AG04450 (cell line): ENCODE measurements at places on chromosomes 5 and 9. TPM values are rescaled to one million over a fixed set of nuclear protein-coding genes. Genes with fewer than 3 reads are reported as not detected.

Gene ARID3C
- polyA plus RNA-seq = not detected in 2 replicates

Gene AOPEP
- 36.6 and 40.0 TPM in 2 replicates for polyA plus RNA-seq

Gene SLC36A3
- polyA plus RNA-seq = not detected in 2 replicates

Gene JAKMIP2
- 0.02 and 0.19 TPM in 2 replicates for polyA plus RNA-seq

Gene TRPM3
- 0.01 TPM in 1 of 2 replicates, not detected in the other for polyA plus RNA-seq

Gene CNTNAP3B
- polyA plus RNA-seq = 4.4 and 6.1 TPM in 2 replicates

Gene MZB1
- not detected in 2 replicates for polyA plus RNA-seq

Gene CCL21
- not detected in 2 replicates for polyA plus RNA-seq

Gene IL9
- not detected in 2 replicates for polyA plus RNA-seq

Gene STRBP
- 4.0 and 6.3 TPM in 2 replicates for polyA plus RNA-seq

Gene OMD
- polyA plus RNA-seq = not detected in 2 replicates

Gene SOHLH1
- not detected in 2 replicates for polyA plus RNA-seq

DNA sequence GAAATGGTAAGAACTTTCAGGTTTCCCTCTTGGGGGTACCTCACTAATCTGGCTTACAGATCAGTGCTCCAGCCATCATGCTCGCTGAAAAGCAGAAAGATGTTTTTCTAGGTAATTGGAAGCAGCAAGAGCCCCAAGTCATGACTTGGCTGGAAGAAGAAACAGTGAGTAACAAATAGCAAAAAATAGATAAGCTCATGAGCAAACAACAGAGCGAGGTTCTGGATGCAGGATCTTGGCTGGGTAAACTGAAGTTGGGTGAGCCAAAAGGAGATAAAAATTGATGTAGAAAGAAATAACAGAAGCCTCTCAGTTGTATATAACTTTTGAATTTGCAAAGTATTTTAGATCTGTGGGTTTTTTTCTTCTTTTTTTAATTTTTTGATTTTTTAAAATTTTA is 110.1 kb downstream of the INSYN2B start:
- no peak for DNase-seq

DNA sequence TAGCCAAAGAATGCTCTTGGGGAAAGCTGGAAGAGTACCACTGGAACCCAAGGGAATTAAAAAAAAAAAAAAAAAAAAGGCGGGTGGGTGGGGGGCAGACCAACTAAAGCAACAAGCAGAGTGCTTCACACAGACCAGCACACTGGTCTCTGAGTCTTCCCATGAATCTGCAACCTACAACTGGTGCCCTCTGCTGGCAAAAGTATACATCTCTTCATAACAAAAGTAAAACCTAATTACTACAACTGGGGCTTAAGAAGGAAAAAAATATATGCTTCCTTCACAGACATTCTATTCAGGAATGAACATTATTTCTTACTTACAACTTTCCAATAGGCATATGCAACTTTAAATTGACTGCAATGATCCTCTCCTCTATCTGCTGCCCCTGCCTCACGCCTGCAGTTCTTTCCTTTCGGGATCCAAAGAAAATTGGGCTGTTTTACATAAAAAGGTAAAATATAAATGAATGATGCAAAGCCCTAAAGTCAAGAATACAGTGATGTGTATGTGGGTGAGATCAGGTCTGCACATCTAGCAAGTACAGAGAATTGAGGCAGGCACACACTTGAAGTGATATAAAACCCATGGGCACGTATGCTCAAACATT is 7.2 kb upstream of the KLHL3 start:
- DNase-seq = no peak

DNA sequence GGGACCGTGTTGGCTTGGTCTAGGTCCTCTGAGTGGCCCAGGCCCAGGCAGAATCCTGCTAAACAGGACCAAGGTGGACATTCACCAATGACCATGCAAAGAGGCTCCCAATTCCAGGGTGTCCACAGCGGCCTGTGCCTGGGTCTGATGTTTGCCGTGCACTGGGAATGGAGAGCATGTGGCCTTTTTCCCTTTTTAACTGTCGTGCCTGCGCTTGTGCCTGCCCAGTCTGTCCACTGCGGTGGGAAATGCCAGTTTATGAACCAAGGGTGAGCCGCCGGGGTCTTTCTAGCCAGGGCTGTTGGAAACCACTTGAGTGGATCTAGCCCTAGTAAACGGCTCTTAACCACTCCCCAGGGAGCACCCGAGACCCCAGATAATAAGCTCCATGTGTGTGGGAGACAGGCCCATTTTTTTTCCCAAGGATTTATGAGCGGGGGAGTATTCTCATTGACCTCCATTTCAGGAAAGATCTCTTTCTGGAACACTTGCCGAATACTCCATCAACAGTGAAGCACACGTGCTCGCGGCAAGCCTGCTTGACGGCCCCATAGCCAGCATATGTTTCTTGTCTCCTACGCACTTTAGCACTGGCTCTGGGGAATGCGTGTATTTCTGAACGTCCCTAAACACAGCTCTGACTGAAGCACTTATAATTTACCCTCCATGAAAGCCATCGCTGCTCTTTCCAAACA is 93.2 kb upstream of the PHYKPL start:
- DNase-seq = no peak

GRCh38 chr9:13360188-13360587 is 80.7 kb upstream of the MPDZ start:
- DNase-seq = no peak

- no peak for DNase-seq
Measured at GRCh38 chr5:65102976-65103711, 334.4 kb downstream of the CWC27 start.

- no peak for DNase-seq
Measured at GRCh38 chr5:168176941-168177340, 114.5 kb upstream of the WWC1 start.

DNA sequence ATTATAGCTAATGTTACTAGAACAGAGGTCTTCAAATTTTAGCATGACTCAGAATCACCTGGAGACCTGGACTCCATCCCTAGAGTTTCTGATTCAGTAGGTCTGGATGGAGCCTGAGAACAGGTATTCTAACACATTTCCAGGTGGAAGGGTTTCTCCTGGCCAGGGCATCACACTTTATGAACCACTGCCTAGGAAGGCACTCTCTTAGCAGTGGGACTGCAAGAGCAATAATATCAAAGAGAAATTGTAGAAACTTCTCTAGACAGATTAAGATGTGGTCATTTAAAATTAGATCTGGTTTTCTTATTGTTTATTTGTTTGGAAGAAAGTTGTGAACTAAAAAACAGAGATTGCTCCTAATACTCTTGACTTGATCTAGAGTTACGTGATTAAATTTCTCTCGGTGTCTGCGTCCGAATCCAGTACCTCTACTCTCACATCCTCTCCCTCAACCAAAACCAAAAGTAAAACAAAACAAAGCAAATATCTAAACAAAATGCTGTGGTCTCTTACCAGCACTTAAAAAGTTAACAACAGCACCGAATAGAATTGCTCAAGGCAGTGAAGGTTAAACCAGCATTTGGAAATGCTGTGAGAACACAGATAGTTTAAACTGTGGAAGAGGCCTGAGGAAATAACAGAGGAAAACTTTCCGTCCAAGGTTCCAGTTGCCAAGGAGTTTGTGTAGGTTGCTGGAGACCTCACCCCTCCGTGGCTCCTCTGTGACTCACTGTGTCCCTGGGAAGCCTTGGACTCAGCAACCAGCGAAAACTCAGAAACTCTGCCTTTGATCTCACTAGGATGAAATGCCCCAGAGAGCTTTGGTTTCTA is 193.4 kb downstream of the ARRDC3 start:
- DNase-seq = no peak

- DNase-seq = no peak
Measured at GRCh38 chr9:116843863-116844620, 156.9 kb downstream of the TRIM32 start.

DNA sequence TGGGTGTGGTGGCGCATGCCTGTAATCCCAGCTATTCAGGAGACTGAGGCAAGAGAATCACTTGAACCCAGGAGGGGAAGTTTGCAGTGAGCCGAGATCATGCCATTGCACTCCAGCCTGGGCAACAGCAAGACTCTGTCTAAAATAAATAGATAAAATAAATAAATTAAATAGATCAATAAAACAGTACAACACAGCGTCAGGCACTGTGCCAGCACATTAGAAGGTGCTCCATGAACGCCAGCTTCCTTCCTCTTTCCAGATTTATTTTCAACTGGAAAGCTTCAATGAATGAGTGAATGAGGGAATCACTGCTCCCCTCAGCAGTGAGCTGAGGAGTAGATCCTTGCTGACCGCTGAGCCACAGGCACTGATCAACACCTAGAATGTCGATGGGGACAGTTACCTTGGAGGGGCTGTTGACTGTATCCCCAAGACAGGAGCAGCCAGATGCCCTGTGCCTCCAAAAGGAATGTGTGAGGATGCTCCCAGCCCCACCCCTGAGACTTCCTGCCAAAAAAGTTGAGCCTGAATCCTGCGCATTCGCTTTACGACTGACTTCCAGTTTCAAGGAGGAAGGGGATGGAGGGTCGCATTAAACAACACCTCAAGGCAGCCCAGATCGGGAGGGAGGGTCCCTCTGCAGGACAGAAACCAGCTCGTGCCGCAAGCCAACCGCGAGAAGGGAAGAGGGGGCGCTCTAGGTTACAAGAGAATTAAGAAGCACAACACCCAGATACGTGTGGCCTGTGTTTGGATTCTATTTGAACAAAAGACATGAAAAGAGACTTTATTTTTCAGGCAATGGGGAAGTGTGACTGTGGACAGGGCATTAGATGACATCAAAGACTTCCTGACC is 54.0 kb upstream of the CNOT6 start:
- no peak for DNase-seq

GRCh38 chr5:134432677-134433359 is 21.1 kb upstream of the CDKN2AIPNL start:
- DNase-seq = no peak

GRCh38 chr5:97854871-97855762 is 672.1 kb upstream of the RIOK2 start:
- peak; percentile 45 for DNase-seq

- no peak for DNase-seq
Measured at GRCh38 chr5:67035098-67035740, 161.4 kb downstream of the CD180 start.

DNA sequence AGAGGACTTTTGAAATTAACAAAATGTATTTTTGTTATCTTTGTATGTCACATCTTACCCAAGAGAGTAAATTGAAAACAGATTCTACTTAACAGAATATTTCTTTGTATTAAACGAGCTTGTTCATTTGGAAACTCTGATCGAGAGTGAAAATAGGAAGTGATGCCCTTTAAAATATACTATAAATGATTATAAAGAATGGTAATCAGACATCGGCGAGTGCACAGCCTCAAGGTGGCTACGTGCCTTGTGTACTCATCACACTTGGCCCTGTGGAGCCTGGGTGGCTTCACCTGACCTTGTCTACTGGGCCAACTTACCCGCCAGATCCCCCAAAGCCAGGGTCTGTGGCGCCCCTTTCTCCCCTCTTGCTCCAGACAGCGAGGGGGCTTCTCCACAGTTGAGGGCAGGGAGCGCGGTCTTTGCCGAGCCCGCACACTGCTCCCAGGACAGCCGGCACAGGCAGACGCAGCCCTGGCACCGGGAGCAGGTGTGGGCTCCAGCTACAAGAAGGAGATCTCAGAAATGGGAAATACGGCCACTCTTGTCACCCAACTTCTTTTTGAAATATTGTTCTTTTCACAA is 243.2 kb downstream of the CEMIP2 start:
- DNase-seq = no peak

DNA sequence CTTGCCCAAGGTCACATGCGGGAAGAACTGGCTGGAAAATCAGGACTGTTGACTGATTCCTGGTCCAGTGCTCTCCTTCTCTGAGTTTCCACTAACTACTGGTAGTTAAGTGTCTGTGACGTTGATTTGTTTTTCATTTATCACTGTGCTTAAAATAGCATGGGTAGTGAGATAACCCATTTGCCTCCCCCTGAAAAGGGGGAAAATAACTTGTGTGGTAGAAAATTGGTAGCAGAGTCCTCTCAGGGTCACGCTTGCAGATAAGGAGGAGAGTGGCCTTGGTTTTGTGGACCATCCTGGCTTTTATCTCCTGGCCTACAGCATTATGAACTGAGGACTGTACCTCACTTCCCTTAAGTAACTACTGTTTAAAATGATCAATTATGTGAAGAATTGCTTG is 10.9 kb downstream of the FUBP3 start:
- DNase-seq = no peak

- DNase-seq = no peak
Measured at GRCh38 chr5:58582019-58582802, 664 bp upstream of the RAB3C start.

GRCh38 chr5:157516006-157516405 is 56.0 kb downstream of the NIPAL4 start:
- DNase-seq = peak; percentile 53

DNA sequence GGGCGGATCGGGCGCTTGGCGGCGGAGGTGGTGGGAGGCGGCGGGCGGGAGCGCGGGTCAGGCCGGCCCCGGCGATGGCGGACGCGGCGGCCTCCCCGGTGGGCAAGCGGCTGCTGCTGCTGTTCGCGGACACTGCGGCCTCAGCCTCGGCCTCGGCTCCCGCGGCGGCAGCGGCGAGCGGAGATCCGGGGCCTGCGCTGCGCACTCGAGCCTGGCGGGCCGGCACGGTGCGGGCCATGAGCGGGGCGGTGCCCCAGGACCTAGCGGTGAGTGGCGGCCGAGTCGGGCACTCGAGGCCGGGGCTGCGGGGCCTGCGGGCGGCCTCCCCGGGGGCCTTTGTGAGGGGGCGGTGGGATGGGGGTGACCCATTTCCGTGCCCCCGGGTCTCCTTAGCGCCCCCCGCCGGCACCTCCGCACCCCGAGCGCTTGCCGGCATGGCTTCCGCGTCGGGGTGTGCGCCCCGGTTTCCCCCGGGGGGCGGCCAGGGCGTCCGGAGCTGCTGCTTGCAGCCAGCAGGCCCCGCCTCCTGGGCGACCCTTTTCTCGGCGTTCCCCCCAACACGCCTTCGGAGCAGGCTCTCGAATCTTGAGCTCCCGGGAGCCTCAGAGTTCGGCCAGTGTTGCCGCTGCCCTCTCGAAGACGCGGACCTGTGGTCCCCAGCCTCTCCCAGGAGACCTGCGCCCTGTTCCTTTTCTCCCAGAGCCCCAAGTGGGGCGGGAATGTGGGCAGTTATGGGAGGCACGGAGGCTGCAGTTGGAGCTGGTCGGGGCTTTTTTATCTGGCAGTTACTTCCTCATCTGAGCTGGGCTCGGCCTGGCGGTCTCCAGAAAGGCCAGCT is 456 bp downstream of the KDM3B start:
- no peak for DNase-seq

- no peak for DNase-seq
Measured at GRCh38 chr9:68710111-68710471, 5.1 kb downstream of the PIP5K1B start.

DNA sequence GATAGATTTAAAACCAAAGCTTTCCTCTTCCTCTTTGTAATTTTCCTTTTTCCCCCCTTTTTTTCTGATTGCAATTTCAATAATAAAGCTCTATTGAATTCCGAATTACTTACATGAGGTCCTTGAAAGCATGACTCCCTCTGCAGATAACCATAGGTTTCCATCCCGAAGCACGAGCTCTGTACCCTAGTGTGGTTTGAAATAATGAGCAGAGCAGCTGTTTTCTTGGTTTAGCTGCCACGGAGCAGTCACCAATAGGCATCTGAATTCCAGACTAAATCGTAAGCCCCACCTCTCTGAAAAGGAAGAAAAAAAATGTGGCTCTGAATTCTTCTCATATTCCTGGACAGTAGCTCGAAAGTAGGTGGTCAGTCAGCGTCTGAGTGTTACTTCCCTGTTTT is 18.5 kb upstream of the GNE start:
- DNase-seq = peak; percentile 45
